ENCODE measurements at places on chromosomes 7 and 10.

GRCh38 chr10:30855131-30855530, 176.5 kb downstream of the ZNF438 start:
- no peak for DNase-seq

- no peak for DNase-seq
Measured at GRCh38 chr7:127812540-127812939, 160.5 kb downstream of the SND1 start.

DNA sequence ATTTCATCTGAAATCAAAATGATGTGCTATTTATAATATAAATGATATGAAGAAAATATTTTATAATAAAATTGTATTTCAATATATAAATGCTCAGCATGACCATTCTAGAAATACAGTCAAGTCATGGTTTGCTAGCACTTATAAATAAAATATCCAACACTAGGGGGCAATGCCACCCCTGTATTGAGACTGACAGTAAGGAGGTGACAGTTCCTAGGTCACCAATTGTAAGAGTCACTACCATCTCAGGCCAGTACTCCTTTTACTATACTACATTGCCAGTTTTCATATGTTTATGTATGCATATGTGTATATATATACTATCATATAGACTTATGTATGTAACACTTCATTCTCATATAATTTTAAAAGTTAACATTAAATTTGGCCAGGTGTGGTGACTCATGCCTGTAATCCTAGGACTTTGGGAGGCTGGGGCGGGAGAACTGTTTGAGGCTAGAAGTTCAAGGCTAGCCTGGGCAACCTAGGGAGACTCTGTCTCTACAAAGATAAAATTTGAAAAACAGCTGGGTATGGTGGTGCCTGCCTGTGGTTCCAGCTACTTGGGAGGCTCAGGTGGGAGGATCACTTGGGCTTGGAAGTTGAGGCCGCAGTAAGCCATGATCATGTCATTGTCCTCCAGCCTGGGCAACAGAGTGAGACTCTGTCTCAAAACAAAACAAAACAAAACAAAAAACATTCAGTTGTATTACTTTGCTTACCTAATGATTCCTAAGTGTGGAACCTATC, 2.4 kb upstream of the CNOT4 start:
- DNase-seq: peak; percentile 69

- DNase-seq: peak; percentile 19
Measured at GRCh38 chr7:118352867-118353453, 128.5 kb downstream of the ANKRD7 start.

DNA sequence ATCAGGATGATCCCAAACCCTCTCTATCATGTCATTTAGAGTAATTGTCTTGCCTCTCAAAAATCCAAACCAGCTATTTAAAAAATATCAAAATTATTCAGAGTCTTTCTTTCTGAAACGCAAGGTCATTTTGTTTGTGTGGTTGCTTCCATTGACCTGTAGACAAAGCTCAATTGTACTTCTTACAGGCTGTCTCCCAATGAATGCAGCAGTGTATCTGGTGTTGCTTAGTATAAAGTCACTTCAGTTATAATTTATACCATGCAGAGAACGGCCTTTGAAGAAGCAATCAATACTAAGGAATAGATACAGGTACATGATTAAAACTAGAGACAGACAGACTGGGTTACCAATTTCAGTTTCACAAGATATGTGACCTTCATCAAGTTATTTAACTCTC, 80.9 kb downstream of the DOCK4 start:
- no peak for DNase-seq

DNA sequence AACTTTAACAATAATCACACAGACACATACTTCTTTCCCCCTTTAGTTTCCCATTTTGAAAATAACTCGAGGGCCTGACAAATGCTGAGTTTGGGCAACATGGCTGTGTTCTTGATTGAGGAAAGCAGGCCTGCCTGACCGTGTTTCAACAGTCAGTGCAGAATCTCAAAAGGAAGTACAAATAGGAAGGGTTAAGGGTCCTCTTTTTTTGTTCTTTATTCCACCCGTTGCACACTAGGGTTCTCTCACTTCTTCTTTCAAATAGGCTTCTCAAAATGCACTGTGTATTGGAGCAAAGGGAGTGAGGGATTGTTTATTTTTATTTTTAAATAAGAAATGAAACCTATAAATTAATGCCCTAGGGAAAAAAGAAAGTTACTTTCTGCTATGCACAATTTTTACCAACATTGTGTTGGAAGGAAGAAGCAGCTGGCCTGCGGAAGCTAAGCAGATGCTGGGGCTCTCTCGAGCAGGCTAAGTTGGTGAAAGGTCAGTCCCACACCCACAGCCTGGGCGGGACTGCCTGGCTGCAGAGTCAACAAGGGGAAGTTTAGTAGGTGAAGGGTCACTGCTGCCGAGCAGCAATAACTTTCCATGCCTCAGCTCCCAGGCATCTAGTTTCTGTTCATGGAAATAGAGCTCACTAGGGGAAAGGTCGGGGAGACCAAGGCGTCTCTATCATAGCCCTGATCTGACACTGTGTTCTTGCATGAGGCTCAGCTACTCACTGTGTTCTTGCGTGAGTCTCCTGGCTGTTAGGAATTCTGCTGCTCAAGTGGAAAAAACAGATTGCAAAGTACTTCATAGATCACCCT, 12.2 kb upstream of the PDK4 start:
- peak; percentile 99 for DNase-seq

DNA sequence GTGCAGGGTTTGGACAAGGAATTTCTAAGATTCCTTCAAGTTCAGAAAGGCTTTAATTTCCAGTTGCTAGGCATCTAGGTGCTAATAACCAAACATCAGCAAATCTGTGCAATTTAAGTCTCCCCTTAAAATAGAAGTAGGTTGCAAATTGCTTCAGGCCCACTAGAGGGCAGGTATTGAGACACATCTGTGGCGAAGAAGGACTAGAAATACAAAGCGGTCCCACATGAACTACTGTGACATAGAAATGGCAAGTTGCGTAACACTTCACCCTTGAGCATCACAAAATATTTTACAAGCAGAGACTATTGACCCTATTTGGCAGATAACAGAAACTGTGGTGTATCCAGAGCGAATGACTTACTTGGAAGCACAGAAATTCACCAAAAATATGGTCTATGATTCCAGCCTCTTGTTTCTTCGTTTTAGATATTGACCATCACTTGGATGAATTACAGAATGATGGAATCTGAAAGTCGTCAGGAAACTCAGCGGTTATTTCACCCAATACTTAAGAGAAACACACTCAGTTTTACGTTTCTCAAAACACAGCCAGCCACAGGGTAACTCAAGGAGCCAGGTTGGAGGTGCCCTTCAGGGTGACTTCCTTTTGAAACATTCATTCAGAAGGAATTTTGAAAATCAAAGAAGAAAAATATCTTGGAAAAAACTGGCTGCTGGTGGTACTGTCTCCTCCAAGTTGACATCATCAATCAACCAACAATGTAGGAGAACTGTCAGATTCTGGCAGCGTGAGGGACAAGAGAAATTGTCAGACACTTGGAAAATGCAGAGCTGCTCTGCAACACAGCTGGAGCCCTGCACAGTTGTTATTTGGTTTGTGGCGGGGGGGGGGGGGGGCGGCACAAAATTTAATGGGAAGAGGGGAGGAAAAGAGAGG, 256.3 kb upstream of the MINDY3 start:
- DNase-seq: peak; percentile 33

DNA sequence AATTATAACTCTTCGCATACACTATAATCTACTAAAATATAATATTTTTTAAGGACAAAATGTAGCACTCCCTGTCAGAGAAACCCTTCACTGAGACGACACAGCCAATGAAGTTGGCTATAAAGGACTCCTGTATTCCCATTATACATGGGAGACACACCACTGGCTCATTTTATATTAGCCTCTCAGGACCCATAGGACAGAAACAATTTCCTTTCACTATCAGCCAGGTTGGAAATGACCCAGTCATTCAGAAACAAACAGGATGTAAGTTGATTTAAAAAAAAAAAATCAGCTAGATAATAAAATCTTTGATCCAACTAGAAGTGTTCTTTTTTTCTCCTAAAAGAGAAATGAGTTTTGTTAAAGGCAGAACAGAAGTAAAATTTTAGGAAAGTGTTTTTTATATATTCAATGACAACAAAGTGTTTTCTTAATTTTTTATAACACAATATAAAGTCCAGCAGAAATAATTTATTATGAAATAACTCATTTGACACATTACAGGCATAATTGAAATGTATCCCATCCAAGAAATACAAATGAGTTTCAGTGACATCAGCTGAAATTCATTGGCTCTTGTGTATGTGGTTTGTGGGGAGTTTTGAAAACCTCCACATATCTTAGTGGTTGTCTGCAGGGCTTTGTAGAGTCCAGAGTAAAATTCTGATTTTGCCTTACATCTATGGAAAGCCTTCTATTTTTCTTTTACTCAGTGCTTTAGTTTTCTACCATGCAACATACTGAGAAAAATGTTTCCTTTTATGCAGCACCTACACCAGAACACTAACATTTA, 64.1 kb downstream of the CTTNBP2 start:
- peak; percentile 40 for DNase-seq

DNA sequence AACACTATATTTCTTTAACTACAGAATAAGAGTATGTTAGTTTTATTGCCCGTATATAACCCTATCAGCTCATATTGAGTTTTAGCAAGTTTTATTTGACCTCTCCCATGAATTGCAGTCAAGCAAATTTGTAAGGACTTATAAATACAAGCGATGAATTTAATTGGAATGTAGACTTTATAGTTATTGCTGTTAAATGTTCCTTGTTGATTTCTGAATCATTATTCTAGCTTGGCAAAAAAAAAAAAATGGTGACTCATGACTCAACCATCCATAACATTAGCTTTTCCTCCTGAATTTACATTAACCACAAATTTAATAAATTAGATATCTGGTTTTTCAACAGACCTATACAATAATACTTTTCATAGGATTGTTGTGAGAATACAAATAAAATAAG, 334.0 kb upstream of the LRRTM3 start:
- peak; percentile 0 for DNase-seq

DNA sequence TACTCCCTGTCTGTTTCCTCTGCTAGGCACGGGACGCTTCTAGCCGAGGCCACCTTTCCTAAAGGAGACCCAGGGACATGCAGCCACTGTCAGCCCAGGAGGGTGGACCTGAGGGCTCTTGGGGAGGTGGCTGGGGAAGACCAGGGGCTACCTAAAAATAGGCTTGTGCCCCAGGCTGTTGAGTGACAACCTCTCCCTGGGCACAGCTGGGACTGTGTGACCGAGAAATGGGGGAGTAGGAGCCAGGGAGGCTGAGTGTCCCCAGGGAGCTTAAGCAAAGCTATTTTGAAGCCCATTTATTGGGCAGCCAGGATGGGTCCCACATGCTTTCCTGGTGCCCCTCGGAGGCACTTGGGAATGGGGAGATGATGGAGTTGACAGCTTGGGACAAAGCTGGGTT, 63.8 kb downstream of the CALML3 start:
- no peak for DNase-seq

DNA sequence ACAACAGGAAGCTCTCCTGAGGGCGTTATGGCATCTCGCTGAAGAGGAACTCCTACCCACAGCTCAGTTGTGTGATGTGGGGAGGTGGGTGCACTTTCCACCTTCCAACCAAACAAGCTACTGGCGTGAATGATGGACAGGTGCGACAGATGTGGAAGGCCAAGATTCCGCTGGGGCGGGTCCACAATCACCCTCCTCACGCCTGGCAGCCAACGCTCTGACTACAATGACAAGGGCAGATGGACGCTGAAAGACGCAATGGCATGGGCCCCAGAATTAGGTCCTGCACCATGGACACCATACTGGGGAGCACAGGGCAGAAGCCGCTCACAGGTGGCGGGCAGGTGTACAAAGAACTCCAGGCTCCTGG, 282.5 kb downstream of the PRPF18 start:
- no peak for DNase-seq

GRCh38 chr10:119309423-119309770, 102.0 kb downstream of the GRK5 start:
- no peak for DNase-seq

DNA sequence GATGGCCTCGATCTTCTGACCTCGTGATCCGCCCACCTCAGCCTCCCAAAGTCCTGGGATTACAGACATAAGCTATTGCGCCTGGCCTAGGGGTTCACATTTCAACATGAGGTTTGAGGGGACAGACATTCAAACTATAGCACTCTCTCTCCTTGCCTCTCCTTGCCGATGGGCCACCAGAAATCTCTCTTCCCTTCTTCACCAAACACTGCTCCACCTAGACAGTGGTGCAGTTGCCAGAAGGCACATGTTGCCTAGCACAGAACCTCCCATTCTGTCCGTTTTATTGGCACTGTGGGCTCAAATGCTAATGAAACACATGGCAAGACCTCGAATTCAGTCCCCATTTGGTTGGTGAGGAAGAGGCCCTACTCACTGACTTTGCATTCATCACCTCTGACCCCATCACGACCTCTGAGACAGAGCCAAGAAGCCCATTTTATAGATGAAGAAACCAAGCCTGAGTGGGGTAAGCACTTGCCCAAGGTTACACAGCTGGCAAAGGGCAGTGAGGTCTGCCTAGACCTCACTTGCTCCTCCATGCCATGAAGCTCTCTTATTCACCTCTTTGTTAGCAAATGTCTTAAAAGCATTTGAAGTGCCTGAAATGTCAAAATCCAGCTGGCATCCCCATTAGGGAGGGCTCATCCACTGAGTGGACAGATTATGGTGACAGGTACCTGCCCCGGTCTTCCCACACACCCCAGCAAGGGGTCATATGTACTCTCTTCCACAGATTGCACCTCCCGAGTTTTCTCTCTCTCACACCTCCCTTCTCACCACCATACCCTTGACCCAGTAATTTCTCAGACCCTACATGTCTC, 34.0 kb downstream of the GPRIN2 start:
- DNase-seq: no peak

- DNase-seq: no peak
Measured at GRCh38 chr7:53485354-53485753, 449.9 kb downstream of the POM121L12 start.

GRCh38 chr7:108285003-108285368, 154.8 kb upstream of the LAMB4 start:
- DNase-seq: no peak

DNA sequence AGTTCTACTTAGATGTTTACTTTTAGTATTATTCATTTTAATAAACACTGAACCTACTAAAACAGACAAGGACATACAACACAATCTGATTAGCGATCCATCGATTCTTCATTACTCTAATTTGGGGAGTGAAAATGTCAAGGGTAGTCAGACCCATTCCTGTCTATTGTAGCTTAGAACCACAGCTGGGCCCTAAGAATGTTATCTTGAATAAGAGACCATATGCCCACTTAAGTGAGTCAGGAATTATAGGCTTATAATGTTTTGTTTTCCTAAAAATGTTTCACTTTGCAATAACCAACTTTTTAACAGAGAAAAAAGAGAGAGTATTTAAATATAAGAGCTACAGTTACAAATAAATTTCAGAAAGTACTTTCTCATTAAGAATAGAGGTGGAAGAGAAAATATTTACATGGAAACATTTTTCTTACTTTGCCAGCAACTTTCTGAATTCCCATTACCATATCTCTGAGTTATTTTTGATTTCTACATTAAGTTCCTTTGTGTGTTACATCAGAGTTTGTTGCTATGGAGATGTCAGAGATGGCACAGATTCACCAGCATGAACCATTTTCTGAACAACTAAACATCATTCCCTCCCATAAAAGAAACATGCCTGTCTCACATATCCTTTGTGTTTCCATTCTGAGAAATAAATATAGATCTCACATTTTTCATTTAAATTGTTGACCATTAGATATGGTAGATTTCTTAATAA, 75.4 kb upstream of the SLC13A1 start:
- peak; percentile 70 for DNase-seq

- DNase-seq: no peak
Measured at GRCh38 chr10:129547608-129548007, 80.6 kb downstream of the MGMT start.
